ENCODE measurements at places on chromosomes 6 and 20.

GRCh38 chr6:157061770-157062594 lies 261.3 kb downstream of the TMEM242 start:
- no peak for DNase-seq

GRCh38 chr20:33673114-33673409 lies 1.2 kb downstream of the NECAB3 start:
- no peak for DNase-seq

DNA sequence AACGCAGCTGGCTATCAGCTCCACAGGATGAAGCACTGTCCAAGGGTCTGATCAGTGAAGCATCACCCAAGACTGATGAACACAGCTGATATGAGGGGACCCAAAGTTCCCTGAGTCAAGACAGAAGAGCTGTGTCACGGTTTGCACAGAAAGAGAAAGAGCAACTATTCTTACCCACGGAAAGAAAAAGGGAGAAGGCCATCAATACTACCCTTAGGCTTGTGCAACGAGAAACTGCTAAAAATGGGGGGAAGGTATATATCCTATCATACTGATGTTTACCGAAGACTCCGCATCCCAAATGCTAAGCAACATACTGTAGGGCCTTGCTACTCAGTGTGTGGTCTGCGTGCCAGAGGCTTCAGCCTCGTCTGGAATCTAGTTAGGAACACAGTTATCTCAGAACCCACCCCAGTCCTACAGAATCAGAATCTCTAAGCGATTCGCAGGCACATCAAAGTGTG lies 665 bp downstream of the FASTKD5 start:
- no peak for DNase-seq

- no peak for DNase-seq
These were observed 60.8 kb upstream of the DDR1 start for GRCh38 chr6:30823534-30823865.

DNA sequence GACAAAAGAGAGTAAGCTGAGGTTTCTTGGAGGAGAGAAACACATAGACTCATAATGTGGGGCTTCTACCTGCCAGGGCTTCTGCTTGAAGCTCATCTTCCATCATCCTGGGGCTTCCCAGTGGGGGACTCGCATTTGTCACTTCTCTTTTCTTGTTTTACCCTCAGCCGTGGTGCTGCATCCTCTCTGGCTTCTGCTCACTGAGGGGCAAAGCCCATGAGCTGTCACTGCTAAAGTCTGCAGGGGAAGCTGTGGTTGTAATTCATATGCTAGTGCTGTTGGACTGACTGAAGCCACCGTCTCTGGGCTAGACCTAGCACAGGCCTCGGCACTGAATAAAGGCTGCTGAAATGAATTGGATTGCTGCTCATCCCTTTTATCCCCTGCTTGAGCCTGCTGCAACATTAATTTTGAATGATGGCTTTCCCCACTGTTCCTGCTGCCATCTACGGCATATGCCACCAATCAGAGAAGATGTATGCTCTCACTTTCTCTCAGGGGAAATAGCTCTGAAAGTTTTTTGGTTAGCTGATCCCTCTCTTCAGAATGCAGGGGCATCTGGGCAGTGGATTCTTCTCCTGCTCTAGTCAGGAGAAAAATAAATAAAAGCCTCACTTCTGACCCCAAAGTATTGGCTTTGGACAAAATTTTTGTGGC lies 568.4 kb upstream of the MAP3K7 start:
- no peak for DNase-seq
